ENCODE measurements at places on chromosomes 2 and 18.

- no peak for DNase-seq
Observed at GRCh38 chr2:94871226-94872087, at the start of gene TEKT4. TSS of gene TEKT4 (plus strand) at chr2:94871430. CDS start at chr2:94871580, 150 bp downstream.

- no peak for DNase-seq
Observed at GRCh38 chr18:26004832-26005231, 85.6 kb downstream of the SS18 start.

GRCh38 chr2:226782092-226782713 lies 17.4 kb downstream of the IRS1 start:
- no peak for DNase-seq

DNA sequence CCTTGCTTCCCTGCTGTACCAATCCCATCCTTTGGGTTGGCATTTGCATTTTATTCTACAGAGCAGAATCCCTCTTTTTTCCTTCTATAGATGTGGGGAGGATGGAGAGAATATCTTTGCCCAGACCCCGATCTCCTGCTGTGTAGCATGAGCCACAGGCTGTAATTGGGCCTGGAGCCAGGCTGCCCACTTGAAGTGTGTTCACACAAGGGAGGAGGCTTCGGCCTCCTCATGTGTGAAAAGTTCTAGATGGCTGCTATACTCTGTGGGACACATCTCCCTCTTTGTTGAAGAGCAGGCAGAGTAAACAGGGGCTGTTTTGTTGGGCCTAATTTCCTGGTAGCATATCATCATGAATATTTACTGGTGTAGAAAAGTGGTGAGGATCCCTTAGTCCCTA lies 126.3 kb downstream of the XRCC5 start:
- DNase-seq, result no peak

DNA sequence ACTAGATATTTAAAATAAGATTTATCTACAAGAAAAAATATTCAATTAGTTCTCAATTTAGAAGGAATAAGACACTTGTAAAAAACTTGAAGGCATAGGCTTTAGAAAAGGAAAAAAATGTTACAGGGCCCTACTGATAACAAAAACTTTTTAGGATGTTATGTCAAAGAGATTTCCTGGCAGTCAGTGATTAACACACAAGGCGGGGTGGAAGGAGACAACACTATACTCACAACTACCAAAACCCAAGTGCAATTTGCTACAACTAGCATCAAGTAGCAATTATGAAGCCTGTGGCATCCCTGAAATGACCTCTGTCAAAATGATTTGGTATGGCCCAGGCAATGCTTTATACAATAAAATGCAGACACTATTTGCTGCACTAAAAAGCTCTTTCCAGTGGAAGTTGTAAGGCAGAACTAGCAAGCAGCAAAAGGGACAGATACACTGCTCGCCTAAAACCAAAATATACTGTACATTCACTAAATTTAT lies 15.3 kb downstream of the STRN start:
- DNase-seq, result no peak

GRCh38 chr2:230459216-230459615 lies 43.2 kb downstream of the SP100 start:
- DNase-seq, result no peak

Data from RWPE1 (cell line).